A673 (cell line): ENCODE measurements at places on chromosomes 7 and 10.

- peak; percentile 47 for DNase-seq
Measured at GRCh38 chr10:63416376-63416775, 49.4 kb downstream of the JMJD1C start.

DNA sequence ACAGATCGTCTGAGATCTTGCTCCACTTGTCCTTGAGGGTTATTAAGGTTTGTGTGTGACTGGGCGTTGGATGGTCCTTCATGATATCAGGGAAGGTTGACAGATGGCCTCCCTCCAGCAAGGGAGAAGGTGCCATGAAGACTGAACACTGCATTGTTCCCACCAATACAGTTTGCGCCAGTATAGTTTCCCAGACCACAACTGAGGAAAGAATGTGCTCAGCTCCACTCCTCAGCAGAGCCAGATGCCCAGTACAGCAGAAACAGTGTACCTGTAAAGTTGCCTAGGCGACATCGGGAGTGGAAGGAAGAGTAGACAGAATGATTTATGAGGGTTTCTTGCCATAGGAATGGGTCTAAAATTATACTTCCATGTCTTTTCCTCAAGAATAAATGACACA is 137.5 kb downstream of the ST7 start:
- DNase-seq, result no peak

- no peak for DNase-seq
Measured at GRCh38 chr10:102796407-102797176, 40.6 kb downstream of the CYP17A1 start.

GRCh38 chr10:45438466-45439090 is 64.6 kb downstream of the ALOX5 start:
- DNase-seq, result no peak

DNA sequence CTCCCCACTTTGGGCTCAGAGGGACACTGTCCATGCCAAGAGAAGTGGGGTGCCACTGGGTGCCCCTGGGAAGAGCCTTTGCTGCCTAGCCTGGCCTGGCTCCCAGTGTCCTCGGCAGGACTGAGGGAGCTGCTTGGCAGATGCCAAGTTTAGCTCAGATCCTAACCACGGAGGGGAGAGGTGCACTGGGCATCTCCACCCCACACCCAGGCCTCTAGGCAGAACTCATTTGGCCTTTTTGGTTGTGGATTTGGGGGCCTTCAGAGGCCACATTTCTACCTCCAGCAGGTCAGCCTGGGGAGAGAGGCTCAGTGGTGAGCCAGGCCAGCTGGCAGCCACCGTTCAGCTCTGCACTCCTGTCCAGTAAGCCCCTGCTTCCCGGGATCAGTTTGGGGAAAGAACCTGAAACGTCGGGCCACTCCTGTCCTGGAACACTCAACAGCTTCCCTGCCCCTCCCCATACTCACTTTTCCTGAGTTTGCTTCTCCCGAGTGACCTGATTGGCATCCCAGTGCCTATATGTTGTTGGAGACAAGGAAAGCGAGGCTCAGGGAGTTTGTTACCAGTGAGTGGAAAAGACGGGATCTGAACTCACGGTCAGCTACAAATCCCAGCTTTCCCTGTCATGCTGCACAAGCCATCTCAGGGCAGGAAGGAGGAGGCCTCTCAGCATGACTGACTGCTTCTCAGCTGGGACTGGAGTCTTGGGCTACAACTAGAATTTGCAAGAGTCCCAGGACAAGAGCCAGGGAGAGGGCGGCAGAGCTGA is 11.2 kb upstream of the CXCL12 start:
- DNase-seq, result no peak

DNA sequence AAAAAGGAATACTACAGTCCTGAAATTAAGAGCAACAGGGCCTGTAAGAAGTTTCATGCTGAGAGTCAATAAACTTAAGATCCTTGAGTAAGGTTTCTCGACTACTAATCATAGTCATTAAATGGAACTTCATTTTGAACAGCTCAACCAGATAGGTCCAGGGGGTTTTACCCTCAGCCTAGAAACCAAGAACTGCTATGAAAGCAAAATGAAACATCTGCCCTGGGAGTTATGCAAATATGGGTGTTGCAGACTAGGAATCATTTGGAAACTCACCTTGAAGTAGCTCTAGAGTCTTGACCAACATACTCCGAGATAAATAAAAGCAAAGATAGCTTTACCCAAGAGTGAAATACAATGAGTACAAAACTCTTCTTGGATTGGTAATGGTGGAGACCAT is 128.0 kb downstream of the HGF start:
- DNase-seq, result no peak
